ENCODE measurements at places on chromosomes 4 and X.

DNA sequence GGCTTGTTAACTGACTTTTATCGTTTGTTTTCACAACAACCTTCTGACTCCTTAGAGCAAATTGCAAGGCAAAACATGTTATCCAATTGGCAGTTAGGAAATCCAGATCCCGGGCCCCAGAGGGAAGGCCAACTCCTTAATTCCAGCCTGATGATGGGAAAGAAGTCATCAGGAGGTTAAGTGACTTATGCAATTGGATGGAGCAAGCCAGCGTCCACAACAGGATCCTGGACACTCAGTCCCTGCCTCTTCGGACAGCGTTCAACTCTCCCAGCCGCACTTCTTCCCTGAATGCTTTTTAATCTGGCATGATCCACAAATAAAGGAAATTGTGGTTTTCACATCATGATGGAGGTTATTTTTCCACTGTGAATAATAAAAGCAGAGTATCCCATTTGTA lies 310.1 kb downstream of the RAB28 start:
- no peak for DNase-seq

- DNase-seq, result no peak
Observed at GRCh38 chrX:68922013-68922412, 93.2 kb downstream of the EFNB1 start.

GRCh38 chrX:25597551-25597950 lies 540.6 kb upstream of the MAGEB18 start:
- no peak for DNase-seq

GRCh38 chrX:34624416-34624815 lies 32.7 kb downstream of the TMEM47 start:
- DNase-seq, result no peak

GRCh38 chrX:142637206-142637605 lies 388.5 kb upstream of the SPANXN4 start:
- DNase-seq, result no peak

DNA sequence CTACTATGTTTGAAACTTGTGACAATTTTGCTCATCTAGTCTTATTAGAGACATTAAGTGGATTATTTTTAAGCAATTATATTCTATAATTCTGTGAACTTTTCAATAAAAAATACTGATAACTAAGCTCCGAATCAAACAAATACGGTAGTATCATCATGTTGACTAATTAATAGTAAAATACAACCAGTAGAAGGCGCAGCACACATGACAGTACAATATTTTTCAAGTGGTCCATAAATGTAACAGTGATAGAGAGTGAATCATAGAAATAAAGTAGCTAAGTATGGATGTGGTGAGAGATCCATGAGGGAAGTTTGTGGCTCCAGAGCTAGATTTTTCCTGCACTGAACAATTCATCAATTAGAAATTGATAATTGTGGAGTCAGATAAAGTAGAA lies 666.2 kb downstream of the KCTD8 start:
- DNase-seq, result no peak

- DNase-seq, result no peak
Observed at GRCh38 chr4:149108626-149109025, 666.4 kb upstream of the NR3C2 start.

- no peak for DNase-seq
Observed at GRCh38 chr4:102807345-102807744, 20.0 kb downstream of the UBE2D3 start.

DNA sequence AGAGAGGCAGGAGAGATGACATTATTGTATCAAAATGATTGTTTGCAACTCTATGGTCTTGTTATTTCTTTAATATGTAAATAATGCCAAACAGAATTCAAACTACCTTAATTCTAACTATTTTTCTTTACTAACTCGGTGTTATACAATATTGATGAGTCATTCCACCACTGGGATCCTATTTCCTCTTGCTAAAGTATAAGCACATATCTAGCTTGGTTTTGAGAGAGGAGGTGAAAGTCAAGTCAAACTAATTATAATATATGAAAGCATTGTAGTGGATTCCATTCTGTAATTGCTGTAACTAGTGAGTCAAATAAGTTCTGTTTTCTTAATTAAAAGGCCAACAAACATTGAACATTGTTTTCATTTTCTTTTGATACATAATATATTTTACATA lies 837.6 kb downstream of the PDHA2 start:
- DNase-seq, result no peak

- DNase-seq, result no peak
Observed at GRCh38 chrX:57607295-57608187, 15.7 kb downstream of the ZXDB start.

GRCh38 chr4:8866828-8867623 lies 4.6 kb downstream of the HMX1 start:
- DNase-seq, result no peak

DNA sequence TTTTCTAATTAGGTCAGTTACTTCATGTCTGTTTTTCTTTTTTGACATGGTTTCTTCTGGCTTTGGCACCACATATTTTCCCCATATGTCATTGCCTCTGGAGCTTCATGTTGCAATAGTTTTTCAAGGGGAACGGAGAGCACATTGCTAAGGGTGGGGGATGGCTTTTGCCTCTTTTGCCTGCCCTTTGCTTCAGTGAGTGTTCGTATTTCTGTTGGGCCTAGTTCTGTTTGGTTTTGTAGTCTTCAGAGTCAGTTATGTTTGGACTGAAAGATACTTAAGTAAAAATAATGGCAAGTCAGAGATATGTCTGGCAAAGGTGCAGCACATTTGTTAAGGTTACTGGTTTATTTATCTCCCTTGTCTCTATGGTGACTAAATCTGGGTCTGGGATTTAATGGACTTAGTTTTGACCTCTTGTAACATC lies 29.1 kb downstream of the FHL1 start:
- no peak for DNase-seq

DNA sequence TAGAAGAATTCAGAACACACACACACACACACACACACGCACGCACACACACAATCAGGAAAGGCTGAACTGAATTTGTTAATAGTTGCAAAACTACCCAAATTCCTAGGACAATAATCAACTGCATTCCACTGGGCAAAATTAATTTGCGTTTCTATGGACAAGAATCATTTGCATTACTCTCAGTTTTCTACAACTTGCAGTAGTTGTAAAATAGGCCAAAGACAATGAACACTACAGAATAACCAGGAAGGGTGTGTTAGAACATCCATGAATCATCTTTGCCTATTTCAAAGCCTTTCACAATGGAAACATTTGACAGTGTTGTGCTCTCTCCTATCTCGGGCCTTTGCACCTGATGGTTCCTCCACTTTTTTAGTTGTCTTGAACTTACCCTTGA lies 77.1 kb upstream of the IGFBP7 start:
- DNase-seq, result no peak

DNA sequence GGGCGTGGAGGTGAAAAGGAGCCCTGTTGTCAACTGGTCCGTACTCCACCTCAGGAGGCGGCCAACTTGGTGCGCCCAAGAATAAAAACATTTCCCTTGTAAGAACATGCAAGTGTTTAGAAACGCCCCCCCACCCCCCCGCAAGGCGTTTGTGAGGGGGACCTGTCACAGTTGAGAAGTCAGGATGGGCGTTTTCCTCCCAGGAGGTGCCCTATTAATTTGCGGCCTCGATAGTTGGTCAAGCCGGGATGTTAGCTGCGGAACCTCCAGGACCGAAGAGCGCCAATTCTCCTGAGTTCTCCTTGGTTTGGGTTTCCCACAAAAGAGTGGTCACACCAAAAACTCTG lies 651 bp upstream of the SAP30 start:
- DNase-seq, result peak; percentile 30

DNA sequence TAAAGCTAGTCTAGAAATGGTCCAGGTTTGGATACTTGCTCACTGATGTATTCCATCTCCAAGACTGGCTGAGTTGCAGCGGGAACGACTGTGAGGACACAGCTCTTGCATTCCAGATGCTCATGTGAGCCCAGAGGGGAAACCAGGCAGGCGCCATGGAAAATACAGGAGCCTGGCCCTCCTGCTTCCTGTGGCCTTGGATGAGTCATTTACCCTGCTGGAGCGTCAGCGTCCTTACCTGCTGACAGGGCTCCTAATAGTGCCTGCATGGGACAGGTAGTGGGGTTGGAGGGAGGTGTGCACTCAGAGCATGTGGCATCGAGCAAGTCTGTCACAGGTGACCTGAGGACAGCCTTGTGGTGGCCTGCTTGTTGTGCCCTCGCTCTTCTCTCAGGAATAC lies 69.4 kb downstream of the NSG1 start:
- no peak for DNase-seq

- DNase-seq, result no peak
Observed at GRCh38 chr4:48334900-48335384, 6.4 kb upstream of the SLAIN2 start.

DNA sequence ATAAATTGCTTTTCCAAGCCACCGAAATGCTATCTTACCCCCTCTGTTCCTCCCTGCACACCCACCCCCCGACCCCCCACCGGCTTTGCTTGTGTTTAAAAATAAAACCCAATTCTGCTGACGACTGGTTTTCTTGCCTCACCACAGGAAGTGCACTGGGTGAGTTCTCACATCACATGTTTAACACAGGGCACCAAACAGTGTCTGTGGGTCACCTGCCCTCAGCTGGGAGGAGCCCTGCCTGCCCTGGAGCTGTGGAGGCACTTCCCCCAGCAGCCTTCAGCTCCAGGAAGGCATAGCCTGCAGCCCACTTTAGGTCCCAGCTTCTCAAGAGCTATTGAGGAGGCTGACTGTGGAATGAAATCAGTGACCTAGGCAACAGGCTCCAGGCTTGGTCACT lies 8.8 kb downstream of the TMEM255A start:
- peak; percentile 27 for DNase-seq

- DNase-seq, result no peak
Observed at GRCh38 chrX:23504895-23505294, 162.4 kb upstream of the PRDX4 start.

GRCh38 chr4:155522201-155522600 lies 144.4 kb upstream of the GUCY1A1 start:
- no peak for DNase-seq

GRCh38 chr4:184838249-184839074 lies 12.7 kb upstream of the ACSL1 start:
- no peak for DNase-seq

GRCh38 chr4:125387770-125388169 lies 73.0 kb downstream of the FAT4 start:
- DNase-seq, result no peak

GRCh38 chr4:185987961-185988627 lies 80.9 kb upstream of the TLR3 start:
- no peak for DNase-seq

DNA sequence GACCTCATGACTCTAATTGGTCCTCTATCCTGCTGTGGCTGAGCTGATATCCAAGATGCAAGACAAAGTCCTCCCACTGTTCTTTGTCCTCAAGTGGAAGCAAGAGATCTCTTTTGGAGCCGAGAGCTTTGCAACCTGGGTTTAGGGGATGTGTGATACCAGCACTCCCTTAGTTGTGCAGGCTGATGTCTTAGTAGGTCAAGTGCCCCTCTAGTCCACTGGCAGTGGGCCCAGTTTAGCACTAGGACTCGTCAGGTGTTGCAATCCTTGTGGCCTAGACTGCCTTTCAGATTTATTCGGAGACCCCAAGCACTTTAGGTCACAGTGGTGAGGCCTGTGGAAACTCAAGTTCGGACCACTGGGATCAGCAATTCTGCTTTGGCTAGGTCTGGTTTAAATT lies 64.0 kb downstream of the GPRASP3 start:
- no peak for DNase-seq

DNA sequence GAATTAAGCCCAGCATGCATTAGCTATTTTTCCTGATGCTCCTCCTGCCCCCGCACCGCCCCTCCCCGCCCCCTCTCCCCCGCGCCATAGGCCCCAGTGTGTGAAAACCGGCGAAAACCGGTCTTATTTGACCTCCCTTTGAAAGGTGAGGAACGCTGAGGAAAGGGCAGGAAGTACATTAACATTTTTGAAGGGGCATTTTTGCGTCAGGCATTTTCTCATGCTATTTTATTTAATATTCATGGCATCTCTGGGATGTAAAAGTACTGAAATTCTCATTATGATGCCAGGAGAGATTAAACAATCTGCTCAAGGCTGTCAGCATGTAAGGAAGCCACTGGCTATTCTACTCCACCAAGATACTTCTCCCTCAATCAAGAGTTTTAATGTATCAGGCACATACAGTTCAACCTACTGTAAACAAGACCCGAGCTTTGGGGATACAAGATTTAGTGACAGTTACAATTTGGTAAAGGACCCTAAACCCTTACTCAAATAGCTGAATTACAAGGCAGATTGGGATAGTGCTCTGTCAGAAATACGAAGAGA lies 1.2 kb upstream of the NMU start:
- DNase-seq, result no peak

DNA sequence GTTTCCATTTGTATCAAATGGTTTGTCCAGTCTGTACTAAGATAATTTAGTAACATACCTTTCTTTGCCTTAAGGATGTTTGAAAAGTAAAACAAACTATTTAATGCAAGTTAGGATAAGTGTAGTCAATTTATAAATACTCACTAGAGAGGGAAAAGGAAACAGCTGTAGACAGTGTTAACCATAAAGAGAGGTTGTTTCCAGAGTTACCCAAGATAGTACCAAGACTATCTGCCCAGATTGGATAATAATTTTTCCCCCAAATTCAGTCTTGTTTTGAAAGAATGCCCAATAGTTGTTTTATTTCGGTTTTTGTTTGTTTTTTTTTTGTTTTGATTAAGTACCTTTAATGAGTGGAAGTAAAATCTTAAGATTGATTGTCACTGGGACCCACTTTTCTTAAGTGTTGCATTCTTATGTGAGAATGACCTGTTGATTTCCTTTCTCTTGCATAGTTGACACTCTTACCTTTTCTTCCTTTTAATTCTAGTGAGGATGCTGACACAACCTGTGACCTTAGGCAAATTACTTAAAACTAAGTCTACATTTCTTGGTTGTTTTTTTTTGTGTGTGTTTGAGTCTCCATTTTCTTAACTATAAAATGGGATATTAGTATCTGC lies 12.8 kb downstream of the AFF1 start:
- no peak for DNase-seq

GRCh38 chr4:11483046-11483445 lies 54.4 kb upstream of the HS3ST1 start:
- DNase-seq, result no peak

GRCh38 chr4:53821179-53821851 lies 230.0 kb upstream of the LNX1 start:
- no peak for DNase-seq

DNA sequence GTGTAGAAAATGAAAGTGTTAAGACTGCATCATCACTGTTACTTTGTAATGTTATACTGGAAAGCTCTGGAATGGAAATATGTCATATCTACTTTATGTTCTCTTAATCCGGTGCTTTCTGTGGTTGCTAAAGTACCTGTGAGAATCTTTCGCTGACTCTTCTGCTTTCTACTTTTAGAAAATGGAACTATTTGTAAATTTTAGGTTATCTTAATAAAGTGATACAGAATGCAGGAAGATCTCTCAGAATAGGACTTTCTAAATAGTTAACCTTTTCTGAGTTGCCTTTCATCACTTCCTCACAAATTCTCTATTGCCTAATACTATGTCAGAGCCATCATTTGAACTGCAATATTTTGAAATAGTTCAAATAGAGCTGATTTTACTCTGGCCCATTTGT lies 69.3 kb downstream of the BMP2K start:
- no peak for DNase-seq

GRCh38 chrX:44871931-44872820 lies 812 bp upstream of the KDM6A start:
- no peak for DNase-seq

Measured in activated T-helper 1 cell treated with Interleukin-2 at 50 U/mL for 16 hours (primary cell).